Stimulated activated CD4-positive, alpha-beta T cell treated with anti-CD3 and anti-CD28 coated beads, Interleukin-12 subunit alpha, Interleukin-12 subunit beta, amount 100 ng/mL, for 4 hours (primary cell): ENCODE measurements at places on chromosomes 4 and X.

DNA sequence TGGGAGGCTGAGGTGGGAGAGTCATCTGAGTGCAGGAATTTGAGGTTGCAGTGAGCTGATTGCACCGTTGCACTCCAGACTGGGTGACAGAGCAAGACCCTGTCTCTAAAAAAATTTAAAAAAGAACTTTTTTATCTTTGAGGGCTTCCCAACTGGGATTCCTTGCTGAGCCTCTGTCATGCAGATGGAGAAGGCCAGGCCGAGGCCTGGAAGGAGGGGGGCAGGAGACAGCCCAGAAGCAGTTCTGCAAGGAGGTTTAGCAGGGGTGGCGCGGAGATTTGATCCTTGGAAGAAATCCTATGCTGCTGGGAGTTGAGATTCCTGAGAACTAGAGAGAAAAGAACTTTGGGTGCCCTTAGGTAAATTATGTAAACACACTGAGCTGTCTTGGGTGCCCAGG lies 2.5 kb upstream of the ARSD start:
- no peak for DNase-seq

DNA sequence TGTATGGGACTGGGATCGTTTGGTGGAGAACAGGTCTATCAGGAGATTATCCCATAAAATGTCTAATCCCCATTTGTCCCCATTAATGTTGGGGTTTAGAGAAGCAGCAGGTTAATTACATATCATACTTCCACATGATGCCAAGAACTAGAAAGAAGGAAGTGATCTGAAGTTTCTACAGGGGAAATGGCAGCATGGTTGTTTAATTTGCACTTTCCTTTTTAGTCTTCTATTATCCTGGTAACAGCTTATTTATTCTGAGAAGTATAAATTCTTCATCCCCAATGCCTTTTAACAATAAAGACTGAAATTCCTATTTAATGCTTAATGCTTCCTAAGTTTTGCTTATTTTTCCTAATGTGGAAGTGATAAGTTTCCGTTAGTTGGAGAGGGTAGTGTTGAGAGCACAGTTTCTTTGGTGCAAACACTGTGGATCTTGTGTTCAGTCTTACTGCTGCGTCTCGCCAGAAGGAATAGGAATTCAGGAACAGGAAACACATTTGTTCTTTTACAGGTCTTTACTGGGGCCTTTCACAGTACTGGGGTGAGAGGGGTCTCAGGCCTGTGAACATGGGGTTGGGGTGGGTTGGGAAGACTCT lies 59.5 kb upstream of the TADA2B start:
- no peak for DNase-seq

DNA sequence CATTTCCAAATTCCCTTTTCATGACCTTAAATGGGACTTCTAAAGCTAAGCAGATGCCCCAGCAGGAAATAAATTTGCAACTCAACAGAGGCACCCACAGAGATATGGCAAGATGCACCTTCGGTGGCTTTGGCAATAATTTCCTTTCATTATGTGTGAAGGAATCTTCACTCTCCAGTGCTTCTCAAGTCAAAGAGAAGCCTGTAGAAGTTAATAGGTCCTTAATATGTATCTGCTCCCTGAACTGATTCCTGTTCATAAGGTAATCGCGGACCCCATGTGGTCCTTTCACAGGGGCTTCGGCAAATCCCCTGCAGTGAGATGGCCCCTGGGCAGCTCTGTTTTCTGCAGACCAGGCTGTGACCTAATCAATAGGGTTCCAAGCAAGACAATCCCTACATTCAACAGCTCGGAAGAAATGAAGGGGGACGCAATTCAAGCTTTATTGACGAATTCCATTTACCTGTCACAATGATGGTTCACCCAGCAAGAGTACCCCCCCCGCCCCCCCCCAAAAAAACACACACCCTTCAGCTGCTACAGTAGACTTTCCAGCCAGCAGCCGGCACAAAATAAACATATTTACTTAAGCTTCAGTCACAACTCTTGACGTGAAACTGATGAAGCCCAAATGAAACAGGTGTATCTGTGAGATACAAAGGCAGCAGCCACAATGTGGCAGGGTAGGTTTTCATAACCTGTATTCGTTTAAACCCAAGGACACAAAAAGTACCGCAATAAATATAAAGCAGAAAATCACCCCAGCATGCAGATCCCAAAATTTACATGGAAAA lies 35.3 kb downstream of the FAT1 start:
- DNase-seq, result no peak

GRCh38 chrX:155001873-155002272 lies 20.6 kb downstream of the F8 start:
- DNase-seq, result no peak

DNA sequence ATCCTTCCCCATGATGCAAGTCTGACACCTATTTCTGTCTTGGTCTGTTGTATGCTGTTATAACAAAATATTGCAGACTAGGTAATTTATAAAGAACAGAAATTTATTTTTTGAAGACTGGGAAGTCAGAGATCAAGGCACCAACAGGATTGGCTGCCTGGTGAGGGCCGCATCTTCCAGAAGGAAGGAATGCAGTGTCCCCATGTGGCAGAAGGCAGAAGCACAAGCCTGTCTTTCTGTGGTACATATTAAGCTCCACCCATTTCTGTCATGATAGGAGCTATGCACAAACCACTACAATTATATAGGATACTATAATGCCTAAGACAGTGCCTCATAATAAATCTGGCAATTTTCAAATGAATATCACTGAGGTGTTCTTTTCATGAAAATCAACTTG lies 502.3 kb upstream of the DIAPH2 start:
- DNase-seq, result no peak

GRCh38 chr4:85177679-85178078 lies 211.2 kb upstream of the WDFY3 start:
- DNase-seq, result no peak

DNA sequence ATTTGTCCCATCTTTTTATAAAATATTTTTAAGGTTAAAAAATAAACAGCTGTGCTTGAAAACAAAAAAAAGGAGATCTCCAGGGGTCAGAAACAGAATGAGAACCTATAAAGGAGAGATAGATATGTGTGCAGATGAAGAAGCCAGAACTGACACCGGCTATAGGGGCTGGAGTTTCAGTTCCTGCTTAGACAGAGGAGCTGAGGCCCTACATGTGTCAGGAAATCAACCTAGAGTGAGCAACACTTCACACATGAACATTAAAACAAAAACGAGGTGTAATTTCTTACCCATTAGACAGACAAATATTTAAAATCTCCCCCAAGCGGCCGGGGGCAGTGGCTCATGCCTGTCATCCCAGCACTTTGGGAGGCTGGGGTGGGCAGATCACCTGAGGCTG lies 17.8 kb upstream of the HUWE1 start:
- DNase-seq, result no peak

DNA sequence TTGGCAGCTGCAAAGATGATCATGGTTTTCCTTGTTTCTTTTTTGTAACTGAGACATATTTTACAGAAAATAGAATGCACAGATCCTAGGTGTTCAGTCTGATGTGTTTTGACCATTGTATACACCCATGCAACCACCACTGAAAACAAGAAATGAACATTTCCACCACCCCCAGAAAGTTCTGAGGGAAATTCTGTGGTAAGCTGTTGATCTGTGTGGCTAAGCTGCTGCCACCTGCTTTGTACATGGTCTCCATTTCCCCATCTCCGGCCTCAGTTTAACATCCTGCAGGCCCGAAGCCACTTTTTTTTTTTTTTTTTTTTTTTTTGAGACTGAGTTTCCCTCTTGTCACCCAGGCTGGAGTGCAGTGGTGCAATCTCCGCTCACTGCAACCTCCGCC lies 65.3 kb downstream of the NYX start:
- DNase-seq, result no peak

GRCh38 chr4:113958766-113959538 lies 20.5 kb downstream of the ARSJ start:
- DNase-seq, result no peak

DNA sequence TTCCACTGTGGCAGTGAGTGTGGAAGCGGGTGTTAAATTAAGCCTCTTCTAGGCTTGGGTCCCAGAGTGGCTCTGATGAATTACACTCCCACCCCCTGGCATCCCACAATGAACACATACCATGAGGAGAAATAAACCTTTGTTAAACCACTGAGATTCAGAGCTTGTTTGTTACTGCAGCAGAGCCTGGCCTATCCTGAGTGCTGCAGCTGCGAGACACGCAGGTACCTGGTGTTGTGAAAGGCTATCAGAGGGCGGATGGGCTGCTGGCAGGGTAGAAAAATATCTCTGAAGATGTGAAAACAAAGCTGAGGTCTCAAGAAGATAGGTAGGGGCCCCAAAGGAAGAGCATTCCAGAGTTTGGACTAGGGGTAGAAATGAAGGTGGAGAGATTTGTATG lies 138.4 kb upstream of the STX18 start:
- no peak for DNase-seq
